ENCODE measurements at places on chromosomes 7 and 10.

- DNase-seq = no peak
These were observed 3.8 kb downstream of the PRKCQ start for GRCh38 chr10:6576326-6576725.

DNA sequence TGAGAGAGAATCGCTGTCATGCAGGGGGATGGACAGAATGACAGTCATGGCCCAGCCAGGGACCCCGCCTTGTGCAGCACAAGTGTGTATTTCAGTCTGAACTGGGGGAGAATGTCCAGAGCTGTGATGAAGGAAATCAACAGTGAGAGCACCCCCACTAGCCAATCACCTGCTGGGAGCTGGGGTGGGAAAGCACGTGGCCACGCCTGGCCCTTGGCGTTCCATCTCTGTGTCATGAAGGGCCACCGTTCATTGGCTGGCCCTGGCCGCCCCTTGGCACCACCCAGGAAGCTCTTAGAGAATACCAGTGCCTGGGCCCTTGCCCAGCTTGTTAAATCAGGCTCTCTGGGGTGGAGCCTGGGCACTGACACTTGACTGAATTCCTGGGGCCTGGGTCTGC, 22.8 kb downstream of the GRID1 start:
- no peak for DNase-seq

- no peak for DNase-seq
These were observed 5.2 kb upstream of the SEMA3C start for GRCh38 chr7:80924090-80924489.

GRCh38 chr10:129411772-129412171, 55.3 kb upstream of the MGMT start:
- DNase-seq = no peak
